ENCODE measurements at places on chromosomes 2 and 18.

DNA sequence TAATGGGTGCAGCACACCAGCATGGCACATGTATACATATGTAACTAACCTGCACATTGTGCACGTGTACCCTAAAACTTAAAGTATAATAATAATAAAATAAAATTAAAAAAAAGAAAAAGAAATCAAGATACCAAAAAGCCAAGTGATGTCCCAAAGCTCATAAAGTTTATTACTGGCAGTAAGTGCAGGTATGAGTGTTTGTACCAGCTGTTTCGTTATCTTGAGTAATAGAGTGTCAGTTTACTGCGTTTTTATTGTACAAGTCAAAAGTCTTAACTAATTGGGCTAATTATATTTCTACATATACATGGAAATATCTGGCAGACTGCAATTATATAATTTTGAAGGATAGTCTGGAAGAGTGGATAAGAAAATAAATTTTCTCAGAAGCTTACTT lies 41.8 kb downstream of the MFSD6 start:
- no peak for DNase-seq

GRCh38 chr2:43653506-43653905 lies 16.4 kb downstream of the PLEKHH2 start:
- no peak for DNase-seq

- no peak for DNase-seq
Measured at GRCh38 chr2:17916584-17916983, 38.1 kb downstream of the KCNS3 start.

- no peak for DNase-seq
Measured at GRCh38 chr18:14086458-14087231, 45.6 kb downstream of the ZNF519 start.

DNA sequence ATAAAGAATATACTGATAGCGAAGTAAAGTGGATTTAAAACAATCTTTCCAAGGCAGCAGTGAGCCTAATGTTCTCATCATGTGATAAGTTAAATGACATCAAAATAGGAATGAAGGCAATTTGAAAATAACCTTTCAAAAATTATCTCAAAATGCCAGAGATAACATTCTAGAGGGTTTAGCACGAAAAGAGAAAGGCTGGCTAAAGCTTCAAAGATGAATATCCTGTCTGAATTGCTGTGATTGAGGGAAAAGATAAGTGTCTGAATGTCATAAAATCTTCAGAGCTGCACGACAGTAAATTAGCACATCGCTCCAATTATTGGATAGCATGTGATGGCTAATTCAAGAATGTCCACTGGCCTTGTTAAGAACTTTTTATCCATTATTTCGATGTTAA lies 159.3 kb downstream of the PID1 start:
- no peak for DNase-seq

DNA sequence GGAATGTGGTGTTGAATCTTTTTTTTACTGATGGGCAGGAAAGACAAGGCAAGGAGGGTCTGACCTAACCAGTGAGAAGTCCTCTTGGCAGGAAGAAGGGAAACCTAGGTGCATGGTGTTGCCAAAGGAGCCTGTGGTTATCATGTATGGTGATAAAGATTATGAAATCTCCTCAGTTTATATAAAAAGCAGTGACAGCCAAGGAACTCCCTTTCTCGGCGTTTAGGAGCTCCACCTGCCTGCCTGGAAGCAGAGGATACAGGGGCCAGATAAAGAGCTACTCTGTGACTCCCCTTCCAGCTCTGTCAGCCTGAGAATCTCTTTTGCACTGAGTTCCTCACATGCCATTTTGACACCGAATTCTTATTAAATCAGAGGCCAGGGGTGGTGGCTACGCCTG lies 26.1 kb downstream of the COLEC12 start:
- DNase-seq = no peak

DNA sequence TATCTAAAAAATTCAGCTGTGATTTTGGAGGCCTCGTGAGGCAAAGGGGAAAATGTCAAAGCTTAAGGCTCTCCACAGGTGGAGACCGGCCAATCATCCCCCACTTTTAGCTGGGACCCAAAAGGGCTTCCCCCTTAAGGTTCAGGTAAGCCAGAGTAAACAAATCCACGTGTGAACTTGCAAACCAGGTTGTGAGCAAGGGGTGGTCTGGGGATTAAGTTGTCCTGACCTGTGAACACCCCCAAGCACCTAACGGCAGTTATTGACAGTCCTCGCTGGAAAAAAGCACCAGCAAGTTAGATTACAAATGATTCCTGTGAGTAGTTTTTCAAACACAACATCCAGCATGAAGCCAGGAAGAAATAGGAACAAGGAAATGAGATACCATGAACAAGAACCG lies 42.9 kb downstream of the MYO7B start:
- DNase-seq = no peak

GRCh38 chr18:13231151-13231550 lies 12.6 kb downstream of the LDLRAD4 start:
- DNase-seq = no peak

GRCh38 chr2:161147856-161148255 lies 12.4 kb upstream of the TANK start:
- no peak for DNase-seq

DNA sequence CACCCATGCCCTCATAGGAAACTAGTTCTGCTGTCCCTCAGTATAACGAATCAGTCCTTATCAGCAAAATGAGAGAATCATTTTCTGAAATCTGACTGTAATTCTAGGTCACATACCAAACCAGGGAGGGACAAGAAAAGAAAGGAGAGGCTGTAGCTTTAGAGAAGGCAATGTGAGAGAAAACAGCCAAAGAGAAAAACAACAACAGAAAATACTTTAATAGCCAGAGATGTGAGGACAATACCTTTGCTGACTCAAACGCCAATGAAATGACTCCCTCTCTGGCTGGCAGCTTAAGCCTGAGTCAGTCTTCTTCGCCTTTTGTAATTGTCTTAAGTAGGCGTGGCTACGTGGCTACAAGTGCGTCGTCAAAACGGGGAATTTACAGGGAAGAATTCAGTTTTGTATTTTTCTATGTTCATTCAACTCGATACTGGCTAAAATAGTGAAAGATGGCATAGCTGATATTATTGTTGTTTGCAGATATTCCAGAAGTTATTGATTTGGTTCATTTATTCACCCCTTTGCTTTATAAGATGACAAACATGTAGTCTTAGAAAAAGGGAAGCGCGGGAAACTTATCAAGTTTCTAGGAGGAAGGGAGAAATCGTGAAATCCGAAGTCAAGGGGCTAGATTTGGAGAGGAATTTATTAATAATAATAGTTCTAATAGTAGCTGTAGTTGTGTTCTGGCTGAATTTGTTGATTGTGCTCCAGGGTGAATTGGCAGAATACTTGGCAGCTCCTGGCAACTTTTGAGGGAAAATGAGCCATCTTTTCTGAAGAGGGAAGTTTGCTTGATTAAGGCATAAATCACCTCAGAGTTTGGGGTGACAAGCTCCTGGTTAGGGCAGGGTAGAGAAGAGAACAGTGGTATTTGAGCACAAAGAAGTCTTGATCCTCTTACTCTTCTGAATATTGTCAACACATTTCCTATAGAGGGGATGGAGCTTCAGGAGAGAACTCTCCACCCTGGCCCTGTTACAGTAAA lies at the start of gene IL1A:
TSS of gene IL1A (minus strand) at position 295 of the 991 bp plus-strand sequence. CDS start 723 bp downstream, outside the sequence.
- DNase-seq = no peak

- DNase-seq = no peak
Measured at GRCh38 chr2:50443868-50444630, 587.9 kb downstream of the NRXN1 start.

- DNase-seq = peak; percentile 29
Measured at GRCh38 chr2:118185210-118186109, 97.2 kb downstream of the INSIG2 start.

DNA sequence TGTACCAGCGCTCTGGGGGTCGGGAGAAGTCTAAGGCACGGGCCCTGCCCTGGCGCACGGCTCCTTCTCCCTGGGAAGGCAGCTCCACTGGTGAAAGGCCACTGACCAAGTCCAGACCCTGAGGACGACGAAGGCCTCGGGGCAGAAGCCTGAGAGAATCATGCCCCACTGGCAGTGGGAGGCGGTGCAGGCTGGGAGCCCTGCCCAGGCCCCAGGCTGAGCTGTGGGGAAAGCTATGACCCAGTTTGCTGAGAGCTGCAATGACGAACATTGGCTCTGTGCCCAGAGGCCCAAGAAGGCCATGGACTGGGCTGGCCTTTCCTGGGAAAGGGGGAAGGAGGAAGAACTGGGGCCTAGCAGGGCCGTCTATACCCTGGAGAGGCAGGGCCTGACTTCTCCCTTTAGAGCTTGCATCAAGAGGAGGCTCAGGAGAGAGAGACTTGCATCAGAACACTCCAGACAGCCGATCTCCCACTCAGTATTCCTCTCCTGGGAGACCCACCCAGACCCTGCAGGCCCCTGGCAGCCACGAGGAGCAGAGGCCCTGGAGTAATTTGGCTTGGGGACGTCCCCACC lies 32.9 kb downstream of the HS1BP3 start:
- no peak for DNase-seq

- DNase-seq = no peak
Measured at GRCh38 chr2:41605311-41605710, 442.5 kb upstream of the PKDCC start.

GRCh38 chr2:237459226-237459625 lies 27.8 kb upstream of the MLPH start:
- DNase-seq = no peak

DNA sequence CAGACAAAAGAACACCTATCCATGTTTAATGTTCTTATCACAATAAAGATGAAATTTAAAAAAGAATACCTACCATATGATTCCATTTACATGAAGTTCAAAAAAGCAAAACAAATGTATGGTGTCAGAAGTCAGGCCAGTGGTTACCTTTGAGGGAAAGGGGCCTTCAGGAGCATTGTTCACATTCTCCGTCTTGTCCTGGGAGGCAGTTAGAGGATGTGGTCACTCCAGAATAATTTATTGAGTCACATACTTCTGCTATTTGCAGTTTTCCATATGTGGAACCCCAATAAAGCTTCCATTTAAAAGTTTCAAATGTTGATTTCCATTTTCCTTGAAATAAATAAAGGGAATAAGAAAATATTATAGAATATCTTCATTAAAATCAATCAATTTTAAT lies 41.6 kb upstream of the POU3F3 start:
- no peak for DNase-seq

- DNase-seq = no peak
Measured at GRCh38 chr2:57330447-57330846, 716.2 kb upstream of the VRK2 start.

DNA sequence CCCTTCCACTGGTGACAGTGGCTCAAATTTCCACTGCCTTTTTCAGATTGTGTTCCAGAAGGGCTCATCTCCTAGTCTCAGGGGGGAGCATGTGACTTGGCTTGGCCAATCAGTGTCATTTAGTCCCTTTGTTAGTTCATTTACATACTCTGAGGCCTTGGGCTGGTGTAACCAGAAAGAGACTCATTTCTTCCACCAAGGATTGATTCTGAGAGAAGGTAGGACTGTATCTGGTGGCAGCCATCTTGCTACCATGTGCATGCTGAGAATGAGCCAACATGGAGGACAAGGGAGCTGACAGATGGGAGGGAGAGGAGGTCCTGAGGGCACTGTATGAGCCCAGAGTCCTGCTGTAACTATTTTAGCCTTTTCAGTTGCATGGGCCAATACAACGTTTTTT lies 191.7 kb downstream of the THSD7B start:
- no peak for DNase-seq

- DNase-seq = no peak
Measured at GRCh38 chr2:47737-48136, 1.4 kb upstream of the FAM110C start.

- DNase-seq = no peak
Measured at GRCh38 chr2:12720278-12720620, 3.5 kb downstream of the TRIB2 start.

GRCh38 chr2:96633641-96634040 lies 4.5 kb downstream of the KANSL3 start:
- no peak for DNase-seq

GRCh38 chr2:134727385-134727784 lies 8.6 kb upstream of the TMEM163 start:
- no peak for DNase-seq

GRCh38 chr2:120547662-120548061 lies 188.0 kb upstream of the GLI2 start:
- no peak for DNase-seq

DNA sequence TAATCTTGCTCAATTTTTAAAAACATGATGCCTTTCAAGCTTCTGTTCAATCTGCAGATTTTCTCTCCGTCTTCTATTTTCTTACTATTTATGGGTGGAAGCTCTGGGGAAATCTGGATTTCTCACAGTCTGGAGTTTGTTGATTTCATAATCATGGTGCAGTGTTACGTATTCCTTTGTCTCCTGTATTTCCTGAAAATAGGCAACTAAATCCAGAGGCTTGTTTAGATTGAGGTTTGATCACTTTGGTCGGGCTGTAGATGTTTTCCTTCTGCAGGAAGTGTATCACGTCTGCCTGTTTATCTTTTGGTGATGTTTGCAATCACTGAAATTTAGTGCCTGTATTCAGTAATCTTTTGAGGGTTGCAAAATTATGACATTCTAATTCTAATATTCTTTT lies 487.7 kb downstream of the LRRTM4 start:
- no peak for DNase-seq

DNA sequence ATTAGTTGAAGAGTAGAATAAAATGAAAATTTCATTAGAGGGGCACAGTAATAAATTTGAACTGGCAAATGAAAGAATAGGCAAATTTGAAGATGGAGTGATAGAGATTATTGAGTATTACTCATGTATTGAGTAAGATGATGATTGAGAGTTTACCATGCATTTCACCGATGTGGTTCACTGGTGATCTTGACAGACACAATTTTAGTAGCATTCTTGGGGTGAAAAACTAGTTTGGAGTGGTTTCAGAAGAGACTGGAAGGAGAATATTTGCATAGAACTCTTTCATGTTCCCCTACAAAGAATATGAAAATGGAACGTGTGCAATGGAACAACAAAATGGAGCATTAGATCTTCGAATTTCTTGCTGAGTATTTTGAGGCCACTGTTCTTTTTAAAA lies 121.4 kb downstream of the ASXL3 start:
- no peak for DNase-seq

DNA sequence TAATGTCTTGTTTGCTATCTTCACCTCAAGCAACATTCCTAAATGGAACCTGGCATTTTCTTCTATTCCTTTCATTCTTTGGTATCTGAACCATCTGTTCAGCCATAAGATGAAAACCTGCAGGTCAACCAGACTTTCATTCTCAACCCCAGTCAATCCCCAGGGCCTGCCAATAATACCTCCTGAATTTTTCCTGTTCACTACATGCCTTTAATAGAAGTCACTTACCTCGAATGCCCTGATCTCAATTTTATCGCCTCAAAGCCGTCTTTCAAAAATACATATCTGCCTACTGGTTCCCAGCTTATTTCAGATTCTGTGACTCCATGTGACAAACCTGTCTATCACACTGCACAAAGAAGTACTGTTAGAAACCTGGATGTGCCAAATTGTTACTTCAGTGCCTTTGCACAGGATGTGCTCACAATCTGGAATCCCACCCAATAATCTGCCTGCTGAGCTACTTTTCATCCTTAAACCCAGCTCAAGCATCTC lies 22.6 kb downstream of the ST3GAL5 start:
- DNase-seq = no peak

DNA sequence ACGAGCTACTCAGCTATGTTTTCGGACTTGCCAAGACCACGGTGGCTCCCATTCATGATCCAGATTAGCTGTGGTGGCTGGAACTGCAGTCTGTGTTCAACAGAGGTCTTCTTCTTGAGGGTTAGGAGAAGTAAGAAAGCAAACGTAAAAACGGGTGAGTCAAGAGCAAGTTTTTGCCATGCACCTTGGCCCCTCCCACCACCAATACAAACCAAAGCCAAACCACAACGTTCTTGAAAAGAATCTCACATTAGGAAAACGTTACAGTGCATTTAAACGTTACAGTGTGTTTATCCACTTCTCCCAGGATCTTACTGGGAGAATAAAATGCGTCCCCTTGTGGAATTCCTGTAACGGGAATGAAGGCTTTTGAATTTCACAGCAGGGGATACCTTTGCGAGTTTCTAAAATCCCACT lies 725 bp downstream of the FBXO48 start:
- peak; percentile 61 for DNase-seq
